ENCODE measurements at places on chromosomes 6 and 20. TPM values are rescaled to one million over a fixed set of nuclear protein-coding genes. Genes with fewer than 3 reads are reported as not detected.

GRCh38 chr6:116004841-116005815 is 55.6 kb downstream of the FRK start:
- DNase-seq = no peak

DNA sequence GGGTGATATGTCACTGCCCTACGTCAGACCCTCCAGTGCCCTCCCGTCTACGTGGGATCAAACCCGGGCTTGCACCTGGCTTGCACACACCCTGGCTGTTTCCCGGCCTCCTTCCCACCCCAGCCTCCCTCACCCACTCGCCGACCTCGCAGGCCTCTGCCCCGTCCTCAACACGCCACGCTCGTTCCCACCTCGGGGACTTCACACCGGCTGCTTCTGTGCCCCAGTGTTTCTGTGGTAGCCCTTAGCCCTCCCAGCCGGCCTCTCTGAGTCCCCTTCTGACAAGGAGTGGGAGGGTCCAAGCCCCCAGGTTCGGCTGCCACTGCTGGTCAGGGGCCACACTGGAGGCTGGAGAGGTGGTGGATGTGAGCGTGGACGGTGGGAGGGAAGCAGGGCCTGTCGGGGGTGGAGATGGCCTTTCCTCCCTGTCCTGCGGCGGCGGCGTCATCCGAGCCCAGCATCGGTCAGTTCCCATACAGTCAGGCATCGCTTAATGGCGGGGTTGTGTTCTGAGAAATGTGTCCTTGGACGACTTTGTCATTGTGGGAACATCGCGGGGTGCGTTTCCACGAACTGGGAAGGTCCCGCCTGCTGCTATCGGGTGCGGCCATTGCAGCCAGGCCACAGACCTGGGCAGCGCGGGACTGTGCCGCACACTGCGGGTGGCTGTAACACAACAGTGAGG is 11.4 kb upstream of the KIF25 start:
- DNase-seq = no peak

DNA sequence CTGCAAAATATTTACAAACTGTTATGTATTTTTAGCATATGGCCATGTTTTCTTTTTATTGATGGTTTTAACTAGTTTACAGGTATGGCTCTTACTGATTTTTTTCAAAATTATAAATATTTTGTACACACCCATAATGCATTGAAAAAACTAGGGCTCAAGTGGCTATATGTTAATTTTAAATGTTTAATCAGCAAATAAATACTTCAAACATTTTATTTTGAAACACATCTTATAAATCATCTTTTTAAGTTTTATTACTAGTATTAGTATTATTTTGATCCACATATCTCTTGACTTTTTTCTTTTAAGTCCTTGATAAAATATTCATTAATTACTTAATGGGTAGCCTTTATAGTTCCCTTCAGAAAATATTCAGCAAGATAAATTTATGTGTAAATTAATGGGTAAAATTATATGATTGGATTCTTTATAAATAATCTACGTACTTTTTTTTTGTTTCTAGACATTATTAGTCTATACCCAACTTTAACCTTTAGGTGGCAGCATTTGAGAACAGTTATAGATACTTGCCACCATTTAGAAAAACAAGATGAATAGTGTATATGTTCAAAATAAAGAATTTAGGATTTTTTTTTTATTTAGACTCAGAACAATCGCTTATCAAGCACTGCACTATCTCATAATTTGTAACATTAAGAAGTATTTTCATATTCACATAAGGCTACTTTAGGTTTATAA is 241.9 kb downstream of the ADGRB3 start:
- no peak for DNase-seq

GRCh38 chr6:39073471-39074355 is 25.1 kb downstream of the GLP1R start:
- no peak for DNase-seq

DNA sequence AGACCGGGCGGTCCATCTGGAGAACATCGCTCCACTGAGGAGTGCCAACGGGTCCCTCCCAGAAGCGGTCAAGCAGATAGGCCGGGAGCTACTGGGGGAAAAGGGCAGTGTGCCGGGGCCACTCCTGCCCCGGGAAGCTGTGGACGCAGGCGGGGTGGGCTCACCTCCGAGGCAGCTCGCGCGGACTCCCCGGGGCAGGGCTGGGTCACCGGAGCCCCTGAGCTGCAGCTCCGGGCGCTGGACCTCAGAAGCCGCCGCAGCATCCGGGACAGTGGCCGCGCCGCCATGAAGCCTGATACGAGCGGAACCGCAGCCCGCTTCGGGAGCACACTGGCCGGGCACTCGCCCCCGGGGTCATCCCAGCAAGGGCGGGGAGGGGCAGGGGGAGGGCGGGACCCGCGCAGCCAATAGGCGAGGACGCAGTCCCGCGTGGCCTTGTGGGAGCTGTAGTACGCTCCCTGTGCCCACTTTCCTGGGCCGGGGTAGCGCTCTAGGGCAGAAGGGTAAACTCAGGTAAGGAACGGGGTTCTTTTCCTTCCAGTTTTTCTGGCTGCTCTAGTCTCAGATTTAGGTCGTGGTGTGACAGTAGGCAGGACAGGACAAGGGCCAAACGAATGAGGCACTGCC is at the start of gene MOCS1:
Gene MOCS1 (minus strand): TSS at position 332 of the 627 bp plus-strand sequence. CDS start 45 bp downstream, at position 287.
- no peak for DNase-seq

- no peak for DNase-seq
Observed at GRCh38 chr6:38617856-38618255, 21.9 kb downstream of the BTBD9 start.

DNA sequence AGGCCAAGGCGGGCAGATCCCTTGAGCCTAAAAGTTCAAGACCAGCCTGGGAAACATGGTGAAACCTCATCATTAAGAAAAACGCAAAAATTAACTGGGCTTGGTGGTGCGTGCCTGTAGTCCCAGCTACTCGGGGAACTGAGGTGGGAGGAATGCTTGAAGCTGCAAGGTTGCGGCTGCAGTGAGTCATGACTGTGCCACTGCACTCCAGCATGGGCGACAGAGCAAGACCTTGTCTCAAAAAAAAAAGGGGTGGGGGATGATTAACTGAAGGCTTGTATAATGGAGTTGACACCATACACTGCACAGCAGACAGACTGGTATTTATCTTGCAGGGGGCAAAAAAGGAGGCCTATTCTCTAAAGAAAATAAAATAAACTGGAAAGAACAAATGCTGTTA is 27.7 kb downstream of the SRPK1 start:
- no peak for DNase-seq

GRCh38 chr20:57203986-57204385 is 62.5 kb downstream of the BMP7 start:
- DNase-seq = no peak

- DNase-seq = no peak
Observed at GRCh38 chr20:19625426-19625825, 132.6 kb upstream of the RIN2 start.

DNA sequence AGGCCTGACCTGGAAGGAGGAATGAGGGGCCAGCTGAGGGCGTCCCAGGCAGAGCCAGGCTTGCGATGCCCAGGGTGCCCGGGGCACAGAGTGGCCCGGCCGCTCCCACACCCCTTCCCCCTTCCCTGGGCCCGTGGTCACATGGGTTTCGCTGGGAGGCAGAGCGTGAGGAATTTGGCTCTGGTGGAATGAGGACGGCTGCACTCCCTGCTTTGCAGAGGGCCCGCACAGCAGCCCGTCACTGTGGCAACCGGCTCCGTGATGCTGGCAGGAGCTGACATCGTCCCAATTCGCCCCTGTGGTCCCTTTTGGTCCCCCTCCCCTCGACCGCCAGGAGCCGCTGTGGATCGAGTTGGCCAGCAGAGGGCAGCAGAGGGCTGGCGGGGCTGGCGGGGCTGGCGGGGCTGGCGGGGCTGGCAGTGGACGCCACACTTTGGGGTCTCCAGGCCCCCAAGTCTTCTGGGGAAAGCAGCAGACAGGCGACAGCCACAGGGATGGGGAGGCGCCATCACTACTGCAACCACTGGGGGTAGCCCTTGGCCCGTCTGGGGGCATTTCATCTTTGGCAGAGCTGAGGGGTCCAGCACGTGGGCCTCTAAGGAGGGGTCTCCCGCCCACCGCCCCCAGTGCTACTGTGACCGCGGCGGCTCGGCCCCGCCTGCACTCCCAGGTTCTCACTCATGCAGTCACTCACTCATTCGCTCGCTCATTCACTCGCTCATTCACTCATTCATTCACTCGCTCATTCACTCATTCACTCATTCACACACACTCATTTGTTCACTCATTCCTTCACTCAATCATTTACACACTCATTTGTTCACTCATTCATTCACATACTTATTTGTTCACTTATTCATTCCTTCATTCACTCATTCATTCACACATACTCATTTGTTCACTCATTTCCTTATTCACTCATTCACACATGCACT is 49.7 kb upstream of the BHLHE23 start:
- DNase-seq = no peak

GRCh38 chr6:12196326-12196936 is 93.7 kb upstream of the EDN1 start:
- no peak for DNase-seq

- no peak for DNase-seq
Observed at GRCh38 chr6:159045801-159046200, 1.0 kb upstream of the TAGAP start.

- DNase-seq = no peak
Observed at GRCh38 chr6:4670824-4671409, 105.3 kb upstream of the CDYL start.

GRCh38 chr6:1162367-1163275 is 149.3 kb upstream of the FOXQ1 start:
- no peak for DNase-seq

- DNase-seq = no peak
Observed at GRCh38 chr6:50925548-50925947, 106.9 kb downstream of the TFAP2B start.

GRCh38 chr20:56278196-56278595 is 29.7 kb downstream of the MC3R start:
- no peak for DNase-seq

DNA sequence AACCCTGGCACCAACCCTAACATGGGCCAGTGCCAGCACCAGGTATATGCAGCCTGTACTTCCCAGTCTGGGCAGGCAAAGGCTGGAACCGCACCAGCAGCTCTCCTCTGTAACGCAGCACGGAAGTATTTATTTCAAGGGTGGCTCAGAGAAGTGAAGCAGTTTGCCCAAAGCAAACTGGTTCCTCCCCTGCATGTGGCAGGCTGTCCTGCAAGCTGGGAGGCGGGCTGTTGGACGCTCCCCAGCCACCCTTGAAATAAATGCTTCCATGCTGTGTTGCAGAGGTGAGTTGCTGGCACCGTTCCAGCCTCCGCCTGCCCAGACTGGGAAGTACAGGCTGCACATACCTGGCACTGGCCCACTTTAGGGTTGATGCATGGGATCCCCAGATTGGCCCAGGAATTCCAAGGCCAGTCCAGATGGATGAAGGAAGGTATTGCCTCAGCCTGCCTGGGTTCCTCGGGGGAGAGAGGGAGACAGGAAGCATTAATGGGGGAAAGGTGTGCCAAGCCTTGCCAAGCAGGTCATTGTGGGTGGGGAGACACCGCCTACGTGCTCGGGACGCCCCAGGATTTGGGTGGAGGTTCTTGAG is 49.8 kb downstream of the PPARD start:
- DNase-seq = no peak

GRCh38 chr20:57774951-57775350 is 65.1 kb upstream of the PMEPA1 start:
- no peak for DNase-seq

DNA sequence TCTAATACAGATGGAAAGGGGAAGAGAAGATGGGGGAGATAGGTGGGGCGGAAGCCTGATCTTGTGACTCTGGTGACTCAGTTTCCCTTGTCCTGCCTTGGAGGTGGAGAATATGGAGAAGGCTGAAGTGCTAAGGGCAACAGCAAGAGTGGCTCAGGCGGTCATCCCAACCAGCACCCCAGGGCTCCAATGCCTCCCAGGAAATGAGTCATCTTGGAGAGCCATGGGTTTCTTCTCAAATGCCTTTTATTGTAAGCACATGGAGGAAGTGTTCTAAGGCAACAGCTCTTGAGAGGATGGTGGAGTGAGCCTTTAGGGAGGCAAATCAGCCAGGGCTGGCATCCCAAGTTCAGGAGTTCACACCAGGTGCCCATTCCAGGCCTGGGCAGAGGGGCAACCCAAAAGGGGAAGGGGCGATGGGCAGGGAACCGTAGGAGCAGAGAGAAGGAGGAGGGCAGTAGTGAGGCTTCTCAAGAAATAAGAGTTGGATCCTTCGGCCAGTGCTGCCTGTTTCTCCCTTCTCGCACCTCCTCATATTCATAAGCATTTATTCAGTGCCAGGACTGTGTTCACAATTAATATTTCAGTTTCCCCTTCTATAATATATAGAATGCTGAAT is 13.2 kb upstream of the AHCY start:
- no peak for DNase-seq

GRCh38 chr6:168884646-168885086 is 369.0 kb downstream of the THBS2 start:
- no peak for DNase-seq

DNA sequence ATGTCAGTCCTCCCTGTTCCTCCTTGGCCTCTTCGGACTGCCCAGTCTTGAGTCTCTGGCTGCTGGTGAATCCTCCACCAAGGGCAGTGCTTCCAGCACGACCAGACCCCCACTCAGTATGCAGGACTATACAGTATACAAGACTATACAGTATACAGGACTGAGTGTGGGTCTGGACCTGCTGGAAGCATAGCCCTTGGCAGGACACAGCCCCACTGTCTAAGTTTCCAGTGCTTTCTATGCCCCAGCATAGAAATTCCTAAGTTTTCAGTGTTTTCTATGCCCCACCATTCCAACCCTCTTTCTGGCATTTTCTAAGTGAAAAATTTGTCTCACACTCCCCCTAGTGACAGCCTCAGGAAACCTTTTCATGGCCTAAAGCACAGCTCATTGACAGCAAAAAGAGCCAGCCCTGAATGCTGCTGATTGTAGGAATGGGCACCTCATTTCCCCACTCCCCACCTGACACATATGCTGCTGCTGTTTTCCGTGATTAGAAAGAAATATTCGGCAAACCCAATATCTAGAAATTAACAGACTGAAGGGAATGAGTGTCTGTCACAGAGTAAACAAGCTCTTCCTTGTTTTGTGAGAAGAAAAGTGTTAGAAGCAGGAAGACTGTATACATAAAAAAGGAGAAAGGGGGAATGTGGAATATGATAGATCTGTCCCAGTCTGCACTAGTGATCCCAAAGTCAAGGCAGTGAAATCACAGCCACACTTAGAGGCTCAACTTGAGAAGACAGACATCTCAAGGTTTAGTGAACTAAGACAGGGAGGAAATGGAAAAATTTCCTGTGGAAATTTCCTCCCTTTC is 206.9 kb downstream of the IBTK start:
- no peak for DNase-seq

The SNAP91 gene
- not detected for total RNA-seq

The ADGRG6 gene
- total RNA-seq = 56.5 TPM

The KCNG1 gene
- total RNA-seq = 2.2 TPM

The AIF1 gene
- total RNA-seq = 30.7 TPM

The CAGE1 gene
- not detected for total RNA-seq

The TMEM217 gene
- 2.1 TPM for total RNA-seq

The KCNQ5 gene
- total RNA-seq = 4.4 TPM

The IBTK gene
- total RNA-seq = 33.5 TPM
